ENCODE measurements at places on chromosomes 13 and 19.

GRCh38 chr13:106906426-106906996 lies 338.6 kb upstream of the ARGLU1 start:
- DNase-seq: no peak

DNA sequence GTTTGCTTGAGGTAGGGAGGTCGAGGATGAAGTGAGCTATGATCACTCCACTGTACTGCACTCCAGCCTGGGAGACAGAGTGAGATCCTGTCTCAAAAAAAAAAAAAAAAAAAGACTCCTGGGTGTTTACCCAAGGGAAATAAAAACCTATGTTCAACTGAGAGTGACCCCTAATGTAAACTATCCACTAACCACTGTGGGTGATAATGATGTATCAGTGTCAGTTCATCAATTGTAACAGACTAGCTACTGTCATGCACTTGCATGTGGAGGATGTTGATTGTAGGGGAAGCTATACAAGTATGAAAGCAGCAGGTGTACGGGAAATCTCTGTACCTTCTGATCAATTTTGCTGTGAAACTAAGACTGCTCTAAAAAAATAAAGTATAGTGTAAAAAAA lies 2.6 kb upstream of the CIB3 start:
- no peak for DNase-seq

DNA sequence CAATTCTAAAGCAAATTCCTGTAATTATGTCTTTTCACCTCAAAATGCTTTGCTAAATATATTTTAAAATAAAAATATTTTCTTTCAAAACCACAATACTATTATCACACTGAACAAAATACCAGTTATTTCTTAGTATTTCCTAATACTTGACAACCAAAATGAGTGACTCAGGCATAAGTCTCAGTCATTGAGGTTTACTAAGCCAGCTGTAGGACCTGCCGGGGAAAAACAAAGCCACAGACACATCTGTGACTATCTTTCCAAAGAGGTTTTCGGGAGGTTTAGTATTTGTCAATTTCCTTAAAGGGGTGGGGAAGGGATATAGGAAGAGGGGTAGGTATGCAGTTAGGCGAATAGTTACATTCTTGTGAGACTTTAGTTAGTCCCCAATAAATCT lies 3.2 kb upstream of the ZNF235 start:
- DNase-seq: peak; percentile 5

DNA sequence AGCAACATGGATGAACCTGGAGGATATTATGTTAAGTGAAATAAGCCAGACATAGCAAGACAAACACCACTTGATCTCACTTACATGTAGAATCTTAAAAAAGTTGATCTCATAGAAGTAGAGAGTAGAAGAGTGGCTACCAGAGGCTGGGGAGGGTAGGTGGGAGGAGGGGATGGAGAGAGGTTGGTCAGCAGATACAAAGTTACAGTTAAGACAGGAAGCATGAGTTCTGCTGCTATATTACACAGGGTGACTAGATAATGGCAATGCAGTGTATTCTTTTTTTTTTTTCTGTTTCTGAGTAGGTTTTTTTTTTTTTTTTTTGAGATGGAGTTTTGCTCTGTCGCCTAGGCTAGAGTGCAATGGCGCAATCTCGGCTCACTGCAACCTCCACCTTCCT lies 15.2 kb upstream of the THSD1 start:
- DNase-seq: no peak

GRCh38 chr19:55284405-55285058 lies 735 bp downstream of the BRSK1 start:
- no peak for DNase-seq

GRCh38 chr19:31290931-31291590 lies 58.2 kb downstream of the TSHZ3 start:
- DNase-seq: no peak

GRCh38 chr13:98523455-98524102 lies 53.3 kb downstream of the STK24 start:
- DNase-seq: no peak

GRCh38 chr13:43664700-43665191 lies 122.0 kb downstream of the ENOX1 start:
- peak; percentile 36 for DNase-seq

- DNase-seq: no peak
These were observed 64.2 kb downstream of the URI1 start for GRCh38 chr19:30006207-30006606.

DNA sequence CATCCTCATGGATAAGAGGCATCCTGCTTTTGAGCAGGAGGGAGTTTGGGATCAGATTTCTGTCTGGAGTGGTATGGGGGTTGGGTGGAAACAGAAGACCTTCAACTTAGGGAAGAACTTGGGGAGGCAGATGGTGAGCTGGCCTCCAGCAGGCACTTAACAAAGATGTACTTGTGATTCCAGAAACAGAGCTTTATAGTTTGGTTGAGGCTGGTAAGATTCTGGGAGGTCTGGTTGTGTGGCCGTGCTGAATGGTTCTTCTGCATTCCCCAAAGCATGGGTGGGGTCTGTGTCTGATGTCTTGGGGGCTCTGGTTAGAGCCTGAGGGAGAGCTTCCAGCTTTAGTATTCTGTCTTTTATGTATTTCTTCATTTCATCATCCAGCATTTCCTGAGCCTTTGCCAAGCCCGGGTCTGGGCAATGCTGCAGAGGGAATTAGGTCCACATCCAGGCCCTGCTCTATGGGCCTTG lies 4.8 kb downstream of the MEGF8 start:
- DNase-seq: no peak

DNA sequence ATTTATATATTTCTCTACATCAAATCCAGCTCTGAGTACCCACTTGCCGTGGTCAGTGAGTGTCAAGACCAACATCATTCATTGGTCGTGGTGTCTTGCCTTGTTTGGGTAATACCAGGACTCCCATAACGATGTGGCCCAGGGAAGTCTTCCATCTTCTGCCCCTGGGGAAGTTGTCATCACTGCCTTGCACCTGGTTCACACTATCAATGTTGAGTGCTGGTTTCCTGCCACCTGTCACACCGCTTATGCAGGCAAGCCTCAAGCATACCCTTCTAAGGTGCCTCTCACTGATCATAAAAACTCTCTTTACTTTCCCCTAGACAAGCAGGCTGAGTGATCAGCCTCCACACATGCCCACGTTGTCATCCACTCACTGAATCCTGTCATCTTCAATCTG lies 382.4 kb downstream of the KCTD12 start:
- no peak for DNase-seq

All from GM04504 (cell line).